ENCODE measurements at places on chromosomes 1 and 21.
A peak's percentile ranks its signal among the peaks of the same experiment; 100 is the strongest.

DNA sequence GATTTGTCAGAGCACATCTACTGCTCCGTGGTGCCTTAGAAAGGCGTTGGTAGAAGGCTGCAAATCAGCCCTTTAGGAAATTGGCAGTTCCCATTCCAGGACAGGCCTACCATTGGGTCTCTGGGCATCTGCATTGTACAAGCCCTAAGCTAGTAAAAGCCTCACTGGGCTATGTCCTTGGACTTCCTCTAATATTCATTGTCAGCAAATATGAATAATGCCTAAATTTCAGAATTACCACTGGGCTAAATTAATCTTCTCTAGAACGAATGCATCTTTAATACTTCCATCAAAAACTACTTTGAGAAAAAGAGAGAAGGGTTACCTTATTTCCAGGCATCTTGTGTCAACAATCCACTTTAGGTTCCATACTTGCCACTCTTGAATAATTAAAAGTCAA is 41.5 kb upstream of the ATP1A1 start:
- no peak for DNase-seq

GRCh38 chr1:29754573-29755375 is 518.5 kb downstream of the PTPRU start:
- no peak for DNase-seq

- peak; percentile 80 for DNase-seq
Observed at GRCh38 chr1:11736746-11737639, 1.1 kb downstream of the AGTRAP start.

DNA sequence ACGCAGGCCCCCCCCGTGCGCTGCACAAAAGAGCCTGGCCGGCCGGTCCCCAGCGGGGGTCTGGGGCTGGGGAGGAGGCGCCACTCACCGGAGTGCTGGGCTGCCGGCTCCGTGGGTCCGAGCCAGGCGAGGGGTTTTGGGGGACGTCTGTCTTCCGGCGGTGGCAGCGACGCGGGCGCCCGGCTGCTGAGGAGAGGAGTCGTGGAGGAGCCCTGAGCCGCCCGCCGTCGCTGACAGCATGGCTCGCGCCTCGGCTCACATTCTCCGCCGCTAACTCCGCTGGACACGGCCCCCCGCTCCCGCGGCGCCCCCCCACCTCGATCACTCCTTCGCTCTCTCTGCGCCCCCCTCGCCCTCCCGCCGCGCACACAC is 649 bp downstream of the AHDC1 start:
- DNase-seq, result peak; percentile 59

DNA sequence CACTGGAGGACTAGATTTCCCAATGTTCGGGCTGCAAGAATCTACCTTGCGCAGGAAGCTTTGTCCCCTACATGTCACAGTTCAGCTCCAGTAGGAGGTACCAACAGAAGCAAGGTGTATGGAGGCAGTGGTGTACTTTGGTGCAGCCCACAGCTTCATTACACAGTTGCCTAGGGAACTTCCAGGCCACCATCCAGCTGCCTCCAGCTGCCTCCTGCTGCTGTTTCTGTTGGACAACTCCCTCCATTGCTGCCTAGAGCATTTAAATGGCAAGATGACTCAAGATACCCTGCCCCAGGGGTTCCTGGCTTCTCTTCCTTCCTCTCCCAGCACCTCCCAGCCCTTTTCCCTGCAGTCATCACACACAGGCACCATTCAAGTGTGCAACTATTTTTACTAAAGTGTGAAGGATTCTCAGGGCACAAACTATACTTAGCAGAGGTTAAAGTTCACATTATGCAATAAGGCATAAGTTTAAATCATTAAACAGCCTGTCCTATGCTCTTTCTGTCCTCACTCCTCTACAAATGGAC is 39.0 kb upstream of the ATP1A1 start:
- DNase-seq, result no peak

- DNase-seq, result no peak
Observed at GRCh38 chr1:87754139-87754538, 425.5 kb downstream of the LMO4 start.

DNA sequence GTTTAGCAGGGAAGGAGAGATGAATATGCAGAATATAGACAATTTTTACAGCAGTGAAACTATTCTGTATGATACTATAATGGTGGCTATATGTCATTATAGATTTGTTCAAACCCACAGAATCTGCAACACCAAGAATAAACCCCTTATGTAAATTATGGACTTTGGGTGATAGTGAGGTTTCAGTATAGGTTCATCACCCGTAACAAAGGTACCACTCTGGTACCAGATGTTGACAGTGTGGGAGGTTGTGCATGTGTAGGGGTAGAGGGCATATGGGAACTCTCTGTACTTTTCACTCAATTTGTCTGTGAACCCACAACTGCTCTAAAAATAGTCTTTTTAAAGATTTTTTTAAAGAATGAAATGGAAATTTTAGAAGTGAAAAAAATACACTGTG is 29.9 kb upstream of the PRDX6 start:
- DNase-seq, result no peak

- no peak for DNase-seq
Observed at GRCh38 chr1:34640654-34641401, 114.0 kb upstream of the GJB5 start.

DNA sequence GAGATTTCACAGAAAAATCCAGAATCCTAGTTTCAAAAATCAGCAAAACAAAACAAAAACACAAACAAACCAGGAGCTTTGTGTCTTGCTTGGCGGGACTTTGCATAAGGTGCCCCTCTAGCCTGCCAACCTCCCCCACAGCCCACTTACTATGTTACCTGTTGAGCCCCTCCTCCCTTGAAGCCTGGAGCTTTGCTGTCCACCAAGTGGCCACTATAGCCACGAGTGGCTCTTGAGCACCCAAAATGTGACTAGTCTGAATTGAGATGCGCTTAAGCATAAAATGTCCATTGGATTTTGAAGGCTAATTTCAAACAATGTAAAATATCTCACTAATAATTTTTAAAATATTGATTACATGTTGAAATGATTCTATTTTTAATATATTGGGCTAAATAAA is 12.2 kb downstream of the TFAP2E start:
- DNase-seq, result no peak

GRCh38 chr1:246292571-246292970 is 214.5 kb downstream of the SMYD3 start:
- no peak for DNase-seq

DNA sequence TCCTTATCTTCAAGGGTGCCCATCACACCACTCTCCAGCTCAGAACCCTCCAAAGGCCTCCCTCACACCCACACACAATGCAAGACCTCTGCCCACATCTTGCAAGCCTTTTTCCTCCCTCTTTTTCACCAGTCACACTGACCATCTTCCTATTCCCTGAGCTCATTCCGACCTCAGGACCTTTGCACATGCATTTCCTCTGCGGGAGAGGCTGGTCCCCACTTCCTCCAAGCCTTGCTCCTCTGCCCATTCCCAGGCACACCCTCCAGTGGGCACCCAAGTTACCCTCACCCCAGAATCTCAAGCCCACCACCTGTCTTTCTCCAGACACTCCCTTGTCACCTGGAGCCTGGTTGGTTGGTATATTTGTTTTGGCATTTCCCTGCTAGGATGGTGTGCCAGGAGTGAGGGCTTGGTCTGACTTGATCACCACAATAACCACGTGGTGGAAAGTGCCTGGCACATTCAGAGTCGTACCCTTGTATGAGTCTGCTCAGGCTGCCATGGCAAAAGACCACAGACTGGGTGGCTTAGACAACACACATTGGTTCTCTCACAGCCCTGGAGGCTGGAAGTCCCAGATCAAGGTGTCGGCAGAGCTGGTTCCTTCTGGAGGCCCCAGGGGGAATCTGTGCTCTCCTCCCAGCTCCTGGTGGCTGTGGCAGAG is 13.2 kb downstream of the MX2 start:
- no peak for DNase-seq

- DNase-seq, result no peak
Observed at GRCh38 chr1:226402739-226403165, 5.1 kb downstream of the PARP1 start.

DNA sequence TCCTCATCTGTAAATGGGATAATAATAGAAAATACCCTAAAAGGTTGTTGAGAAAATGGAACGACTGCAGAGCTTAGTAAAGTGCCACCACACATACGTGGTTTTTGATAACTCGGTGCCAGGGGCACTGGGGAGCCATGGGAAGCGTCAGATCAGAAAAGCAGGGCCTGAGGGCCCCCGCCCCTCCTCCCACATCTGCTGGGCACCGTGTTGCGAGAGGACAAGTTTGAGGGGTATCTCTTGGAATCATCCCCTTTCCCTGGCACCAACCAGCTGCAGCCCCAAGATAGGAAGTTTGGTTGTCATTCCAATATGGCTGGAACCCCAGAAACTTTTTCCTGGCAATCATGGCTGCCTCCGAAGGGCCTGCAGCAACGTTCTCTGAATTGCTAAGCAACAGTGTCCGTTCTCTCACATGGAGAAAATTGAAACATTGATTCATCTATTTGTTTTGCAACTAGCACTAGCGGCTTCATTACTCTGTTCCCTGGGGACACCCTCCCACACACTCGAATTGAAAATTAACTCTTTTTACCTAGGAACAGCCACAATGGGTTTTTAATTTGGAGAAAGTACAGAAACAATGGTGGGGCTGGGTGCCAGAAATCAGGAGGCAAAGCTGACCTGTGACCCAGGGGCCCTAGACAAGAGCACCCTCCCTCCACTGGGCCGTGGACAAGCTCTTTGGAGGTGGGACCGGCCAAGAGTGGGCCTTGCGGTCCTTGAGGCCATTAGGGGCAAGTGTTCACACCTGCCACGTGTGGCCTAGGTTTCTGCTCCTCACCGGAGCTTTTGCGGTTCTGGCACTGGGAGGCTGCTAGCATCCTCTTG is 190.0 kb upstream of the VAMP3 start:
- no peak for DNase-seq

GRCh38 chr1:204222764-204223055 is 8.9 kb upstream of the GOLT1A start:
- DNase-seq, result no peak

DNA sequence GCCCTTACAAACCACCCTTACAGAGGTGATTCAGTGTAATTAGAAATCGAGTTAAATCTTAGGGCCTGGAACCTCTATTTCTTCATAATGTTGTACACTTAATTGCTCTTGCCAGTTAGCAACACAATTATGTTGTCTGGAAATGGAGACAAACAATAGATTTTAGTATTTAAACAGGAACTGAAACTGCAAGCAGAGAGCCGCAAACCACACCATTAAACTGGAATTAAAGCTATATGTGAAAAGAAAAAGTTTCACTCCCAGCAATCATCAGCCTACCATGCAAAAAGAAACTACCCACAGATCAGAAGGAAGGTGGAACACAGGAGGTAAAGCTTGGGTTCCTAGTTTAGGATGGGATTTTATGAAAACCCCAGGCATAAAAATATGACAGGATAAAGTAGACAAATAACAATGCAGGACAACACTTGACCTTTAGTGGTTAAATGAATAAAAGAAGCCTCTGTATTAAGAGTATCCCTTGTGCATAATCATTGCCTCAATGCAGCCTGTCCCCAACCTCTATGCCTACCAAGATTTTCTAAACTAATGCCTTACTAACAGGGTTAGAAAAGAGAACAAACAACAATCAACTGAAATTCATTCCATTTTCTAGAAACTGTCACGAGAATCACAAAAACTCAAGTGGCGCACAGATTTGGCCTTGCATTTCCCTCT is 304.3 kb upstream of the ESRRG start:
- peak; percentile 11 for DNase-seq

DNA sequence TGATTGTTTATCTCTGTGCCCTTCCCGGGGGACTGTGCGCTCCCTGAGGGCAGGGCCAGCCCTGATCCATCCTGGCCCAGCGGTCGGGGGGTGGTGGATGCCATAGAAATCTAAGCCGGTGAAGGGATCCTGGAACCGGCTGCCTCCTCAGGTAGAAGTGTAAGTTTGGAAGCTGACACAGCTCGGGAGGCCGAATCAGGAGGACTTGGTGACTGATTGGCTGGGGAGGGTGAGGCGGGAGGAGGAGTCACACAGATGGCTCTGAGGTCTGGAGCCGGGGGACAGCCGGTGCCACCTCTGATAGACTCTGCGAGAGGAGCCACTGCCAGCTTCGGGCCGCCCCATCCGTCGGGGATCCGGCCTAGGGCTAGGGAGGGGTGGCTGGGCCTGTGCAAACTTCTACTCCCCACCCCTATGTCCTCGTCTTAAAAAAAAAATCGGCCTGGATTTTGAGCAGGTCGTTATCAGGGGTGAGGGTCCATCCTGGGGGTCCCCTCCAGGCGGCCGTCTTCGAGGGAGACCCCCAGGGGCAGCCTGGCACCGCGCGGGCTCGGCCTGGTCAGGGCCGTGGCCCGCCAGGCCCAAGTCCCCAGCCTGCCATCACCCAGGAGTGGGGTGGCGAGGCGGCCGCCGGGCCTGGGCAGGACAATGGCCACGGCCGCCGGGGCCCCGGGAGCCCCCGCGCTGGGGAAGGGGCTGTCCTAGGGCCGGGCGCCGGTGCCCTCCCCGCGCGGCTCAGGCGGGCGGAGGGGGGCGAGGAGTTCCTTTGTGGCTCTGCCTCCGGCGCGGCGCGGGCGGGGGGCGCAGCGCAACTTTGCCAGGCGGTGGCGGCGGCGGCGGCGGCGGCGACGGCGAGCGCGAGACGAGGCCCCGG is 708 bp upstream of the ZNF362 start:
- DNase-seq, result peak; percentile 51

DNA sequence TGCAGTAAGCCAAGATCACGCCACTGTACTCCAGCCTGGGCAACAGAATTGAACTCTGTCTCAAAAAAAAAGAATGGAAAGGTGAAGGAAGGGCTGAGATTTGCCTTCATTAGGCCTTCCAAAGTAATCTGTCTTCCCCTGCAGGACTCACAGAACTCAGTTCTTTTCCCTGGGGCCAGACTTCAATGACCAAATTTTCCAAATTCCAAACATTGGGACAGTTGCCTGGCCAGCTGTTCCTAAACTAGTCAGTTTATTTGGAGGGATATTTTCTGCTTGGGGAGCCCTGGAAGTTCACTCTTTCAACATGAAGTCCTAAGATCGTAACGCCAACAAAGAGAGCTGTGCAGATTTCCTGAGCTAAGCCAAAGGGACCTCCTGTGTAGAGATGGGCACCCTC is 5.4 kb upstream of the DEDD start:
- no peak for DNase-seq

DNA sequence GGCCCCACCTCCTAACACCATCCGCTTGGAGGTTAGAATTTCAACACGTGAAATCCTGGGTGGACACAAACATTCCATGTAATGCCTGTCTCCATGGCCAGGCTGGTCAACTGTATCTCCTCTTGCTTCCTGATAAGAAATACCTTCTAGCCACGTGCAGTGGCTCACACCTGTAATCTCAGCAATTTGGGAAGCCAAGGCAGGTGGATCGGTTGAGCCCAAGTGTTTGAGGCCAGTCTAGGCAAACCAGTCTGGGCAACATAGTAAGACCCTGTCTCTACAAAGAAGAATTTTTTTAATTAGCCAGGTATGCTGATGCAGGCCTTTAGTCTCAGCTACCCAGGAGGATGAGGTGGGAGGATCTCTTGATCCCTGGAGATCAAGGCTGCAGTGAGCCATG is 58.3 kb upstream of the GALNT2 start:
- no peak for DNase-seq

DNA sequence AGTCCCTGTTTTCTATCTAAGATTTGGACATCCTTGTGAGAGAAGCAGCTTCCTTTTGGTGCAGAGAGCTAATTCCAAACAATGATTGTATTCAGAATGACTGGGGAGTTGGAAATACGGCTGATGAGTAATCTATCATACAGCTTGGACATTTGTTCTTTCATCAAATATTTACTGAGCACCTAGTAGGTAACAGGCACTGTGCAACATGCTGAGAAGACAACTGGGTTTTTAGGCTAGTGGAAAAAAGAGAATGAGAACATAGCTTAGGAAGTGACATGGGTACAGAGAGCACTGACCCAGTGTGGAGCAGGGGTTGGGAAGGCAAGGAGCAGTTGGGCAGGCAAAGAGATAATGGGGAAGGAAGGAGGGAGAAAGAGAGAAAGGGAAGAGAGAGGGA is 87.5 kb downstream of the TBX19 start:
- DNase-seq, result no peak

Data from NAMALWA (cell line).